AG04449 (cell line): ENCODE measurements at places on chromosomes 12 and 14.

GRCh38 chr12:74488134-74488533 is 49.5 kb upstream of the ATXN7L3B start:
- DNase-seq = no peak

DNA sequence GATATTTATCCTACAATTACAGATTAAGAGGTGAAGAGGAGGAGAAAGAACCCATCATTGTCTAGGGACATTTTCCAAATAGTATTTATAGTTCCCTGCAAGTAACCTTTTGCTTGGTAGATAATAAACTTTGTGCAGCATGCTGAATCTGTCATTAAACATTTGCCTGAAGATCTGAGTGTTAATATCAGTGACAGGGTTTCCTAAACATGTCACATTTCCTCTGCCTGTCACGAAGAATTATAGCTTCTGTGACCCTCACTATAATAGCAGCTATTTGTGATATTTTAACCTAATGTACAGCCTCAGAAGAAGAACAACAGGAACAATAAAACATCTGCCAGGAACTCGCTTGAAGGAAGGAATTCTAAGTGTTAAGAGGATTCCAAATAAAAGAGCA is 350.3 kb downstream of the GXYLT1 start:
- no peak for DNase-seq

GRCh38 chr14:102873131-102873530 is 49.3 kb upstream of the AMN start:
- DNase-seq = no peak

GRCh38 chr14:93954900-93955849 is 21.2 kb downstream of the ASB2 start:
- DNase-seq = no peak

DNA sequence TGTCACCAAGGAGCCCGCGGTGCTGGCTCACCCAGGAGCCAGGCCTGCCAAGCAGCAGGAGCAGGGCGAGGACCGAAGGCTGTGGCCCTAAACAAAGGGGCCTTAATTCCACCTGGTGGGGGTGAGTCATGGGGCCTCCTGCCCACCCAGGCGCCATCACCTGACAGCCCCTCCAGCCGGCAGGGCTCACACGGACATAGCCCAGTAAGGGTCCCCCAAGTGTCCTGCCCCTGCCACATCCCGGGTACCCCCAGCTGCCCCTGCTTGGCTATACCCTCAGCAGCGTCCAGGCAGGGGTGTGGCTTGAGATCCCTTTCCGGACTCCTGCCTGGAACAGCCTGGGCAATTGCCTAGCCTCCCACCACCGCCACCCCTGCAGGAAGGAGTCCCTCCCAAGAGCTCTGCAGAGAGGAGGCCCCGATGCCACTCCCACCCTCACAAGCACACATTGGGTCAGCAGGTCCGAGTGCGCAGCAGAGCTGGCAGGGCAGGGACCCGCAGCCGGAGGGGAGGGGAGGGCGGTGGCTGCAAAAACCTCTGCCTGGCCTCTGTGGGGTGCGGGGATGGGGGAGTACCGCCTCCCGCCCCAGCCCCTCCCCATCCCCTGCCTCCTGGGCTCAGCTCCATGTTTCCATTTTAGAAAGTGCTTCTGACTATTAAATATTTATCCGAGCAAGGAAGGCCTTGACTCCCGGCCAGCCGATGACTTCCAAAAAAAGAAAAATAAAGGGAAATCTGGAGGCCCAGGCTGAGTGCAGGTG is 4.6 kb downstream of the AHNAK2 start:
- DNase-seq = no peak

DNA sequence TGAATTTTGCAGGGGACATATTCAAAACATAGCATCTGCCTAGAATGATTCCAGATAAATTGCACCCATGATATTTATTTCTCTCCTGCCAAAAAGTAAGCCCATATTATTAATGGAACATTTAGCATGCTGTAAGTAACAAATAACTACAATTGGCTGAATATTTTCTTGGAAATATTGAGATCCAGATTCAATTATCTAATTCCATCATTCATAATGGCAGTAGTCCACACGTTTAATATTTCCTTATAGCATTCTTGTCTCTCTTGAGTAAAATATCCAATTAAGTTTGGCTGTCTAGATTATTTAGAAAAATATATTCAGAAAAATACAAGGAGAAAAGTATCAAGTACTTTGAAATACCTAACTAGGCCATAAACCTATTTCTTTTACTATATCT is 157.5 kb downstream of the FLRT2 start:
- no peak for DNase-seq

- DNase-seq = no peak
These were observed 27.6 kb upstream of the SEL1L start for GRCh38 chr14:81561084-81561775.

DNA sequence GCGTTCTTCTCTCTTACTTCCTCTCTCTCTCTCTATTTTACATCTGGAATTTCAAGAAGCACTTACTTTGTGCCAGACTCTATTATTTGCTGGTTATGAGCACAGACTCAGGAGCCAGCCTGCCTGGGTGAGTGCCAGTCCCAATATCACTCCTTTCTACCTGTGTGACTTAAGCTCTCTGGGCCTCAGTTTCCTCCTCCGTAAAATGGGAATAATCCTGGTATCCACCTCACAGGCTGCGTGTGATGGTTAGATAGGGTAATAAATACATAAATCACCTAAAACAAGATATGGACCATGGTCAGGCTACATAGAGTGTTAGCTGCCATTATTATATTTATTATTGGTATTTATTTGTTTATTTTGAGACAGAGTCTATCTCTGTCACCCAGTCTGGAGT is 24.3 kb downstream of the RASAL1 start:
- DNase-seq = no peak

- no peak for DNase-seq
These were observed 16.5 kb downstream of the TPCN1 start for GRCh38 chr12:113237748-113238147.

GRCh38 chr12:108964371-108965352 is 56.2 kb downstream of the SVOP start:
- no peak for DNase-seq

DNA sequence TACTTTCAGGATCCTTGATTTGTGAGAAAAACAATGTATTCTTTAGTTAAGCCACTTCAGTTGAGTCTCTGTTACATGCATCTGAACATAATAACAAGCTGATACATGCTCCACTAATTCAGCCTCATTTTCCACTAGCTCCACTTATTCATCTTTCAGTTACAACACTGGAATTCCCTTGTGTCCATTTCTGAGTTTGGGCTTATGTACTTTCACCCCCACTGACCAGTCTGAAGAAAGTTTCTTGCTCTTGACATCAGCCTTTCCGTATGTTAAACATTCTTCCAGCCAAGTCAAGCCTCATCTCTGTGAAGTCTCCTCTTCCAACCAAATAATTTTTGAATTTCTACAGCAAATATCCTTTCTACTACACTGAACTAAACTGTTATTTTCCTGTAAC is 592.5 kb upstream of the NOVA1 start:
- DNase-seq = no peak

GRCh38 chr12:93902736-93903562 is 225.8 kb downstream of the CRADD start:
- no peak for DNase-seq

- DNase-seq = no peak
These were observed 6.5 kb upstream of the LGALS3 start for GRCh38 chr14:55122440-55122986.

GRCh38 chr14:77155083-77155482 is 13.5 kb upstream of the ZDHHC22 start:
- DNase-seq = no peak

DNA sequence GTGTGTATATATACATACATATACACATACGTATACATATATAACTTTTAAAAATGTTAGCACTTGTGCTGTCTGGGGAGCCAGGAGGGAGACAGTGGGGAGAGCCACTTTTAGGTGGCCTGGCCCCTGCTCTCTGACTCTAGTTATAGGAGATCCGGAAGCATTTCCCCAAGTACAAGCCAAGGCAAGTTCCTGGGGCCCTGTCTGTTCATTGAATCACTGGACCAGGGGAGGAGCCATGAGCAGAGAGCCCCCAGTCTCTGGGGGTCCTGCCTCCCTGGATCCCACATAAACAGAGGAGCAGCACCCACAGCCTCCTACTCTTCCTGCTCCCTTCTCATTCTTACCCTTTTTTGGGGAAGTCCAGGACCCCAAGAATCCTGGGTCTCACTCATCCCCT is 45.4 kb upstream of the TMED10 start:
- DNase-seq = no peak

DNA sequence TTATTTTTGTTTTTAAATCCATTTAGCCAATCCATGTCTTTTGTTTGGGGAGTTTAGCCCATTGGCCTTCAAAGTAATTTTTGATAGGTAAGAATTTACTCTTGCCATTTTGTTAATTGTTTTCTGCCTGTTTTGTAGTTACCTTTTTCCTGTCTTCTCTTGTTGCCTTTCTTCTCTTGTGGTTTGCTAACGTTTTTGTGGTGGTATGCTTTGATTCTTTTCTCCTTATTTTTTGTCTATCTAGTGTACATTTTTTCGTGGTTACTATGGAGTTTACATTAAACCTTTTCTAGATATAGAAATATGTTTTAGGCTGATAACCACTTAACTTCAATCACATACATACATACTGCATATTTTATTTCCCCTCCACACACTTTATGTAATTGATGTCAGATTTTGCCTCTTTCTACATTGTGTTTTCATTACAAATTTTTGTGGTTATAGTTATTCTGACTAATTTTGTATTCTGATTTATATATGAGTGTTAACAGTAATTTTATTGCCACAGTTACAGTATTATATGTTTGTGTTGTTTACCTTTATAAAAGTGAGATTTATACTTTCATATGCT is 19.2 kb upstream of the PPP1R12A start:
- DNase-seq = no peak

DNA sequence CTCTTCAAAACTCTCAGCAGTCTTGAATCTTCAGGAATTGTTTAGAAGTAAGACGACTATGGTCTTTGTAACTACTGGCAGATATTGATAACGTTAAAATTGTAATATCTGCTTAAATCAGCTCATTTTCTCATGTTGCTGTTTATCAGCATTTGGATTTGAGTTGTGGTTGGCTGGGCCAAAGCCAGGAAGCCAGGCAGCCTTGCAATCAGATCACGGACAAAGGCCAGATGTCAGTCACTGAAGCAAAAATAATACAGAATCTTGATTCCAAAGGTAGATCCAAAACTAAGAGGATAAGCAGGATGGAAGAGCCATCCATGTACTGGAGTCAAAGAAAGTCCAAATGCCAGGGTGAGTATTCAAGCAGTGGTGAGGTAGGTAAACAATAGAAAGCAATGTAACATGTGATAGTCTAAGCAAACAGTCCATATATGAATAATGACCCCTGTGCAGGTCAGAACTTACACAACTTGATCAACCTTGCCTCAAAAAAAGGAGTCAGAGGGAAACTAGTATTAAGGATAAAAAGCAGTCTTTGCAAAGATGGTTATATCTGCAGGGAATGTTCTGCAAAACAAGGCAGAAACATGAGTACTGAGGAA is 95.8 kb upstream of the RAP1B start:
- DNase-seq = no peak

DNA sequence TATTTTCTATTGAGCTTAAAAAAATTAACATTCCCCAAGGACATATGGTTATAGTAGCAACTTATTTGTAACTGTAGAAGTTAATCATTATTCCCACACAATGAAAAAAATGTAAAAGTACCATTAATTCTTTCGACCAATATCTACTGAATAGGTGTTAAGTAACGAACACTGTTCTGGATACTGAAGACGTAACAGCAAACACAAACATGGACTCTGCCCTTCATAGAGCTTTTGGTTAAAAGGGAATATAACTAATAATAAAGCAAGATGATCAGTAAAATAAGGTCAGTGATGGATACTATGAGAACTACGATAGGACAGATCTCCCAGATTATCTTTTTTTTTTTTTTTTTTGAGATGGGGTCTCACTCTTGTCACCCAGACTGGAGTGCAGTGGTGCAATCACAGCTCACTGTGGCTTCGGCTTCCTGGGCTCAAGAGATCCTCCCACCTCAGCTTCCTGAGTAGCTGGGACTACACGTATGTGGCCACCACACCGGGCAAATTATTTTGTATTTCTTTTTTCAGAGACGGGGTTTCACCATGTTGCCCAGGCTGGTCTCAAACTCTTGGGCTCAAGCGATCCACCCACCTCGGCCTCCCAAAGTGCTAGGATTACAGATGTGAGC is 93.9 kb downstream of the PAWR start:
- DNase-seq = no peak

GRCh38 chr12:13243516-13244070 is 47.1 kb downstream of the EMP1 start:
- no peak for DNase-seq

DNA sequence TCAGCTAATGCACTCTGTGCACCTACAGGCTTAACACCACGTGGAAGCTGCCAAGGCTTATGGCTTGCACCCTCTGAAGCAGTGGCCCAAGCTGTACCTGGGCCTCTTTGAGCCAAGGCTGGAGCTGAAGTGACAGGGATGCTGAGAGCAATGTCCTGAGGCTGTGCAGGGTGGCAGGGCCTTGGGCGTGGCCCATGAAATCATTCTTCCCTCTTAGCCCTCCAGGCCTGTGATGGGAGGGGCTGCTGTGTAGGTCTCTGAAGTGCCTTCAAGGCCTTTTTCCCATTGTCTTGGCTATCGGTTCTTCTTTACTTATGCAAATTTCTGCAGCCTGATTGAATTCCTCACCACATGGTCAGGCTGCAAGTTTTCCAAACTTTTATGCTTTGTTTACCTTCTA is 47.4 kb upstream of the TMTC1 start:
- no peak for DNase-seq

GRCh38 chr14:95889236-95889979 is 12.8 kb downstream of the TUNAR start:
- no peak for DNase-seq
